ENCODE measurements at places on chromosomes 1 and 21.

DNA sequence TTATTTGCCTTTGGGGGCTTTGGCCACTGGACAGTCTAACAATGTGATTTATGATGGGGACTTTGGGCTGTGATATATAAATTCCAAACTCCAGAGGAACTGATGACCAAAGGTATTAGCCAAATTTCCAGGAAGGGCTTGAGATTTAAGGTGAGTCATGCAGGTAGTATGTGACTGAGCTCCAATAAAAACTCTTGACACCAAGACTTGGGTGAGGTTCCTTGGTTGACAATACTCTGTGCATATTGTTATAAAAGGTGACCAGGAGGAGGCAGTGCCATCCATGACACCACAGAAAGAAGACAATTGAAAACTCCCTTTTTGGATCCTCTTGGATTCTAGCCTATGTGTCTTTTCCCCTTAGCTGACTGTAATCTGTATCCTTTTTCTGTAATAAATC, 392.7 kb upstream of the LRRC7 start:
- no peak for DNase-seq

GRCh38 chr21:45408271-45408791, 3.4 kb downstream of the COL18A1 start:
- DNase-seq, result no peak

- no peak for DNase-seq
Observed at GRCh38 chr21:36697851-36698384, 997 bp upstream of the SIM2 start.

- no peak for DNase-seq
Observed at GRCh38 chr1:48777219-48777895, 666 bp upstream of the BEND5 start.

DNA sequence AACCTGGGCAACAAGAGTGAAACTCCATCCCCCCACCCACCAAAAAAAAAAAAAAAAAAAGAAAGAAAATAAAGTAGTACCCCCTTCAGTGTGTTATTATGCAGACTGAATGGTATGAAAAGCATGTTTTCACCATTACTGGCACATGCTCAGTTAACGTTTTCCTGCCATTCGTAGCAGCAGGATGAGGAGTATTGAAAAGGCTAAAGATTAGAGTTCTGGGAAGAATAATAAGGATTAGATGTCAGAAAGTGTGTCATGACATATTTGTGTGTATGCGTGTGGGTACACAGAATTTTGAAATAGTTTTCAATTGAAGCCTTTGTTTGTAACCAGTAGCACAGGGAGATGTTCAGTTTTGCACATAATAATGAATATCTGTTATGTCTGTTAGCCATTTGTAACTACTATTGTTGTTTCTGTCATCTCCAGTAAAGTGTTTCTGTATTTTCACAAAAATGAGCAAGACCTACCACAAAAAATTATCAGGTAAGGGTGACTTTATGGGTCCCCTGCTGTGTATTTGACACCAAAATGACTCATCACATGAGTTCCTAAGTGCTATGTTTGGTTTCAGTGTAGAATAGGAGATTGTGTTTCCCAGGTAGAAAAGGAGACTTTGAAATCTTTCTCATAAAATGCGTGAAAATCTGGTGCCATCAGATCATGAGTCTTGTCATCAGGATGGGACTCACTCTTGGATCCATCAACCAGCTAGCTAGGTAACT, 358.9 kb downstream of the DISC1 start:
- DNase-seq, result no peak

DNA sequence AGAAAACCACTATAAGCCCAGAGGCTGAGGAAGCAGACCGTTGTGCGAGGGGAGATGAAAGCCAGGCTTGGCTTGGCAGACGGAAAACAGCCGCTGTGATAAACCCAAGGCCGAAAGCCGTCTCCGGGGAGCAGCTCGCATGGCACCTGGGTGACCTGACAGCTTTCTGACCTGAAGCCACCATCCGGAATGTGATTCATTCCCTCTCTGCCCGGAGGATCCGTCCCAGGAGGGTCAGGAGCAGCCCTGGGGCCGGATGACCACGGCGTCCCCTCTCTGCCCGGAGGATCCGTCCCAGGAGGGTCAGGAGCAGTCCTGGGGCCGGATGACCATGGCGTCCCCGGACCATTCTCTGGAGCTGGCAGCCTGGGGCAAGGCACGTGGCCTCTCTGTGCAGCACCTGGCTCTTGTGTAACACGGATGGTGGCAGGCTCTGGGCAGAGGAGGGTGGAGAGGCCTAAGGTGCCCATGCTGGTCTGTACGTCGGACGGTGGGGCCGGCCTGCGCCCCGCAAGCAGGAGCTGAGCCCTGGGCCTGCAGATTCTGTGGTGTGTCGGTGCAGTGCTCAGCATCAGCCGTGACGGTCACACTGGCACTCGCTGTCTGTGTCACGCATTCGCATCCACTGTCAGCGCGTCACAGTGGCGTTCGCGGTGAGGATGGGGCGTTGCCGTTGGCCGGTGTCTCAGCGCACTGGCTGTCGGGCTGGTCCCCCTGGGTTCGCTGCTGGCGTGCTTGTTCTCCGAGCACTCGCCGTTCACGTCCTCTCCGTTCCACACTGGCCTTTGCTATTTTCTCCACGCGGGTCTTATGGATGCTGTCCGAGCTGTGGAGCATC, 50.3 kb downstream of the SLX9 start:
- no peak for DNase-seq

DNA sequence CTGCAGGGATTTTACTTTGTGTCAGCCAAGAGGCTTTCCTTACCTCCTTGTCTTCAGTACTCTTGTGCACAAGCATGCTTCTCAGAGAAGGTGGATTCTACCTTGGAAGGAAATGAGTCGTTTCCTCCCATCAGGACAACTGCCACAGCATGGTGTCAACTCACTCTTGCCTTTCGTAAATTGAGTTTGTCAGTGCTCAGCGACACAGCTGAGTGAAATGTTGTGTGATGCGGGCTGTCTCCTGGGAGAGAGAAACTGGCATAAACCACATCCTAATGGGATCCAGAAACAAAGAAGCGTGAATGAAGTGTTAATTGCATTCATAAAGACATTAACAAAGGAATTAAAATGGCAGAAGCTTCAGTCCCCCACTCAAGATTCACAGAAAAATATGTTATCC, 51.5 kb upstream of the SLC22A15 start:
- DNase-seq, result peak; percentile 14

GRCh38 chr1:29145739-29146437, 22.2 kb upstream of the TMEM200B start:
- DNase-seq, result peak; percentile 94

- peak; percentile 29 for DNase-seq
Observed at GRCh38 chr1:246631426-246631825, 65.2 kb downstream of the CNST start.

DNA sequence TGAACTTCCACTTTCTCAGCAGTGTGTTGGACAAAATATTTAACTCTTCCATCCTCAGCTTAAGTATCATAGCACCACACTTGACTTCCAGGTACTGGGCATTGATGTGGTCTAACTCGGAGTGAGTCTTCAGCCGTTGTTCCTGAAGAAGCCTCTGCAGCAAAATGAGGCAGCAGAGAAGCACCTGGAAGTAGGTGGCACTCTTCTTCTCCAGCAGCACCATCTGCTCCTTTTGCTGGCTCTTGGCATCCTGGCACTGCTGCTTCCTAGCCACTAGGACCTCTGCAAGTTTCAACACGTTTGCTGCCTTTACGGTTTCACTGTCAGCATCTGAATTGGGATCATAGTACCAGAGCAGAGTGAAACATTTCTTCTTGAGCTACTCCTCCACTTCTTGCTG, 162.5 kb upstream of the GORAB start:
- no peak for DNase-seq

DNA sequence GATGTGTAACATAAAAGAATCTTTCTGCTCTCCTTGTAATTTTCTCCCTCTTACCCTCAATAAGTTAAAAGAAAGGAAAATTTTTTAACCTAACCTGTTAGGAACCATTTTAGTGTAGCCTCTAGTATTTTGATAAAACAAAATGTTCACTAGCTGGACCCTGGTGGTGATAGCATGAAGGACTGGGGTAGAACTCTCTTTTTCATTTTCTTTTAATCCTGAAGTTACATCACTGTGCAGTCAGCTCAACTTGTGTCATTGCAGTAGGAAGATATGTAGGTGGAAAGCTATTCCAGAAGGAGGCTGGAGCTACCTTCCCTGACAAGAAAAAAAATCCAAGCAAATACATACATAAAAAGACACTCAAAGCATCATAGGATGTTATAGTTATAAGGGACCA, 39.3 kb downstream of the NFIA start:
- DNase-seq, result no peak
